ENCODE measurements at places on chromosomes 16 and 17. TPM values are rescaled to one million over a fixed set of nuclear protein-coding genes. Genes with fewer than 3 reads are reported as not detected.

DNA sequence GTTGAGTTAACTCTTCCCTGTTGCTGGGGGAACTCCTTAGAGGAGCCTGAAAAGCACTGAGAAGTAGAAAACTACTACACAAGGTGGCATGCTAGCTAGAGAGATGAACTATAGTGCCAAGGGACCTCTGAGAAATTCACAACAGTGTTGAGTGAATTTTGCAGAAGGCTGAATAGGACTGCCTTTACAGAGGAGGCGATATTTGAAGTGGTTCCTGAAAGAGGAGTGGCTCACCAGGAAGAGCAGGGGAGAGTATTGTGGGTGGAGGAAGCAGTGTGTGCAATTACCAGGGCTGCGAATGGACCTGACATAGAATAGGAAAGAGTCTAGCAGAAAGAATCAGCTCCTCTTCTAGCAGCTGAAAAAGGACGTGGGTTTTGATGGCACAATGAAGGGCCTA, 66.4 kb downstream of the CDK5R1 start:
- H3K36me3 ChIP-seq: peaks cover 3% of the 10 kb centered on the region
- H3K4me1 ChIP-seq: no peaks in the 10 kb centered on the region
- H3K27ac ChIP-seq: no peak overlapping the region

GRCh38 chr17:53942898-53943297, 120.2 kb downstream of the KIF2B start:
- no peak overlapping the region for H3K27ac ChIP-seq
- no peaks in the 10 kb centered on the region for H3K27me3 ChIP-seq
- H3K4me1 ChIP-seq: no peaks in the 10 kb centered on the region
- H3K36me3 ChIP-seq: no peaks in the 10 kb centered on the region
- H3K4me3 ChIP-seq: no peak overlapping the region

GRCh38 chr16:5019775-5020174, 14.0 kb downstream of the NAGPA start:
- H3K27me3 ChIP-seq: no peaks in the 10 kb centered on the region
- DNase-seq: no peak
- no peak overlapping the region for H3K27ac ChIP-seq
- no peaks in the 10 kb centered on the region for H3K36me3 ChIP-seq
- no peaks in the 10 kb centered on the region for H3K4me1 ChIP-seq
- H3K4me3 ChIP-seq: no peak overlapping the region

DNA sequence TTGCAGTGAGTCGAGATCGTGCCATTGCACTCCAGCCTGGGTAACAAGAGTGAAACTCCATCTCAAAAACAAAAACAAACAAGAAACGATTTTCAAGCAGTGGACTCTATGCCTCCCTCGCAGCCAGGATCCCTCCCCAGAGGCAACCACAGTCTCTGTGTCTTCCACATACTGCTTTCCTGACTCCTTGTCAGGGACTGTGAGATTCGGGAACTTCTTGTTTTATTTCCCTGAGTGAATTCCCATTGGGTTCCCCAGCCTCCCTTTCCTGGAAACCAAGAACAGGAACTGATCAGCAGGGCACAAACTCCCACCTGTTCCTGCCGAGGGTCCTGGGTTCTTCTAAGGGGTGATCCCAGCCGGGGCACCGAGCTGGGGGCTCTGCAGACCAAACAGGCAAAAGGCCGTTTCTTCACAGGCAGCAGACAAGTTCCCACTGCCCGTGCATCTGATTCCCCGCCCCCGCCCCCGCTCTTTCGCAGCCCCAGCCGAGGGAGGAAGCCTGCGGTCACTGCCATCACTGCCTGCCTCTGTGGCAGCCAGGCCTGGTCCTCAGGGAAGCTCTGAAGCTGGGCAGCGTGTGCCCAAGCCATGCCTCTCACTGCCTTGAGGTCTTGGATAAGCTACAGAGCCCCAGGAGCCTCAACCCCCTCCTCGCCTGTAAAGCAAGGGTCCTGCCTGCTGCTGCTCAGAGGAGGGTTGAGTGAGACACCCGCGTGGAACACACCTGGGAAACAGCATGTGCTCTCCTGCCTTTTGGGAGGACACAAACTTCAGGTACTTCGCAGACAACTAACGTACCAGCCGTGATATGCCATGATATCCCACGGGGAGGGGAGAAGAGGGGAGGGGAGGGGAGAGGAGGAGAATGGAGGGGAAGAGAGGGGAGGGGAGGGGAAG, 5.5 kb upstream of the PIEZO1 start:
- peaks cover 3% of the 10 kb centered on the region for H3K4me1 ChIP-seq
- H3K36me3 ChIP-seq: no peaks in the 10 kb centered on the region
- no peak overlapping the region for H3K27ac ChIP-seq
- H3K27me3 ChIP-seq: no peaks in the 10 kb centered on the region

- H3K4me1 ChIP-seq: peaks cover 61% of the 10 kb centered on the region
- no peaks in the 10 kb centered on the region for H3K27me3 ChIP-seq
- H3K27ac ChIP-seq: peak overlapping the region; percentile 98
- no peak overlapping the region for H3K4me3 ChIP-seq
These were observed 4.0 kb upstream of the MFAP4 start for GRCh38 chr17:19390951-19391350.

SULT1A2 gene
- total RNA-seq: 4.3 TPM

CSH1 gene
- not detected for total RNA-seq

Data from ascending aorta (tissue), 2 donors.